ENCODE measurements at places on chromosomes 2 and 18. TPM values are rescaled to one million over a fixed set of nuclear protein-coding genes. Genes with fewer than 3 reads are reported as not detected.
A peak's percentile ranks its signal among the peaks of the same experiment; 100 is the strongest.

NOSTRIN gene
- total RNA-seq = not detected

PTH2R gene
- not detected for total RNA-seq

- peak; percentile 25 for DNase-seq
Observed at GRCh38 chr18:39453882-39454281, 1888.3 kb upstream of the CELF4 start.

DNA sequence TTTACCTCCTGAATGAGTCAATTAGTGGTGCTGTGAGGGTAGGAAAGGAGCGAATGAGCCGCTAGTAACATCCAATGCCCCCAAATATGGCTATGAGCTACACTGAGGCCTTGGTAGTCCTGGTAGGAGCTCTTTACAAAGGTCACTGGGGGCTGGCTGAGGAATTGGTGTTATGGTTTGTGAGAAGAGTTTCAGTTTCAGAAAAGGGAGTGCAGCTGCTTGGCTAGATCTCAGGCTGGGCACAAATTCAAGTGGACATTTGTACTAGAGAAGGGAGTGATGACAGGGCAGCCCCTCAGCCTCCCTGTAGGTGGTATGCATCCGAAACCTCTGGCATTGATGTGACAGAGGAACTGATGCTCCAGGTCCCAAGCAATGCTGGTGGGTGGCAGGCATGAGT, 13.9 kb upstream of the PAIP2B start:
- DNase-seq = no peak

Measured in HFFc6 (cell line).